ENCODE measurements at places on chromosomes 3 and 15.

GRCh38 chr3:127497676-127498075 is 92.9 kb downstream of the TPRA1 start:
- DNase-seq: no peak

- DNase-seq: no peak
These were observed 35.8 kb upstream of the ABHD2 start for GRCh38 chr15:89052474-89052873.

- no peak for DNase-seq
These were observed 71.6 kb upstream of the SYN2 start for GRCh38 chr3:11932636-11933035.

- no peak for DNase-seq
These were observed 119.5 kb upstream of the MLF1 start for GRCh38 chr3:158451405-158452055.

- no peak for DNase-seq
These were observed 36.7 kb downstream of the TFDP2 start for GRCh38 chr3:142112601-142113000.

DNA sequence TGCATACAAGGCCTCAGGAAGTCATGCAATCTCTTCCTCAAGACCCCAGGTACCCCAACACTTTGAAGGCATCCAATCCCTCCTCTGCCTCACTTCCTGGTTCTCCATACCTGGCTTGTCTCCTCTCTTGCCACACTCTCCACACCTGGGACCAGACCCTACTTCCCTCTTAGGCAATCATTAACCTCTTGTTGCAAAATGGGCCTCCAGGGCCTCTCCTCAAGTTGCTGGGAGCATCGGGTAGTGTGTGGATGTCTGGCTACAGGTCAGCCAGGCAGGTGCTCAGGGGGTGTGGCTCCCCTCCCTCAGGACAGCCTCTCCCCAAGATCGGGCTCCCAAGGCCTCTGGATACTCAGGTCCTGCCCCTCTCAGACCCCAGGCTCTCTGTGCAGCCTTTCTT is 8.6 kb downstream of the PLA2G4E start:
- DNase-seq: no peak

DNA sequence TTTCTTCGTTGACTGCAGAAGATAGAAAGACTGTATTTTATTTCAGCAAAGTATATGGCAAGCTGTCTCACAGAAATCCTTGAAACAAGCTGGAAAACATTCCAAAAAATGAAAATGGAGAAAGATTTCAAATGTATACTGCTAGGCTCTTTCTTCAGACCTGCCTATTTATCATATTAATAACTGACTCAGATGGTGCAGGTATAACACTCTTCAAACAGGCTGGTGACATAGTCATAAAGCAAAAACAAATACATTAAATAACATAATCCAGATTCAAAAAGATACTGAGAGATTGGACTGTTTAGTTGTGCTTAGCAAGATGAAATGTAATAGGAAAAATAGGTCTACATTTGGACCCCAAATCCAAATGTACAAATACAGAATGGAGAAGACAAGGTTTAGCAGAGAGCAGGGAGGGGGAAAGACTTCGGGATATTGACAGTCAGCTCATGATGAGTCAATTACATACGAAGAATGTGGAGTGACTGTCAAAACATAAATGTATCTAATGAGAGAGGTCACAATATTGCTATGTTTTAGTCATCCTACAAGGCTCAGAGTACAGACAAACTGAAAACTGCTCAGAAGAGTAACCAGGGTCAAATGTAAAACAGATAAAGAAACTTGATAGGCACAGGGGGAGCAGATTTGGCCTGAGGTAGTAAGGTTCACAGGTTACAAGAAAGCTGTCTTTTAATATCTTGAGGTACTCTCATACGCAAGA is 88.7 kb downstream of the DMXL2 start:
- DNase-seq: no peak

GRCh38 chr3:43094381-43094780 is 11.5 kb downstream of the POMGNT2 start:
- no peak for DNase-seq

DNA sequence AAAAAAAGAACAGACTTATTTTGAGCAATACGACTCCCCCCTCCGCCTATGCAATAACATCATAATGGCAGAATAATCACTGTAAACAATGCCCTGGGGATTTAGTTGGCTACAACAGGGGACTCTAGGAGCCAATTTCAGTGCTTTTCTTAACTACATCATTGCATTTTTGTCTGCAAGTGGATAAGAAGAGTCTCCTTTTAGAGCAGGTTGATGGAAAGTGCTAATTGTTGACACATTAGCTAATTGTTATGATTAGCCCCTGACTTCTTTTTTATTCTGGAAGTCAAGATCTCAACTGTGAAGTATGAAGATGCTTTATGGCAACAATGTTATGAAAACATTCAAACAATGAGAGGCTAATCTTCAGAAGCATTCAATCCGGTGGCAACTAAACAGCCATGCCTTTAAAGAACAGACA is 121.2 kb downstream of the MECOM start:
- no peak for DNase-seq

DNA sequence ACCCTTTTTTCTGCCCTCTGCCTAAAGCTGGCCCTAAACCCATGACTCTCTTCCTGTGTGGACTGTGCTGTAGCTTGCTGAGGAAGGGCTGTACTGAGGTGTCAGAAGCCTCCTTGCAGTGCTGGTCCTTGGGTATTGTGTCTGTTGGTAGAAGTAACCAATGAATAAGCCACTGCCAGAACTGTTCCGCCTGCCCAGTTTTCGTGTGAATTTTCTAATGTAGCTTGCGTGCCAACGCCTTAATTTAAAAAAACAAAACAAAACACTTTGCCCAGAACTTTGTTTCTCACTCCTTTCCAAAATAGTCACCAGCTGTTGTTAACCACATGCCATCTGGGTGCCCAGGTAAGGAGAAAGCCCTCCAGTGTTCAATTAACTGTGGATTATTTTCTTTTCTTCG is 101.9 kb downstream of the KLHL25 start:
- DNase-seq: no peak

DNA sequence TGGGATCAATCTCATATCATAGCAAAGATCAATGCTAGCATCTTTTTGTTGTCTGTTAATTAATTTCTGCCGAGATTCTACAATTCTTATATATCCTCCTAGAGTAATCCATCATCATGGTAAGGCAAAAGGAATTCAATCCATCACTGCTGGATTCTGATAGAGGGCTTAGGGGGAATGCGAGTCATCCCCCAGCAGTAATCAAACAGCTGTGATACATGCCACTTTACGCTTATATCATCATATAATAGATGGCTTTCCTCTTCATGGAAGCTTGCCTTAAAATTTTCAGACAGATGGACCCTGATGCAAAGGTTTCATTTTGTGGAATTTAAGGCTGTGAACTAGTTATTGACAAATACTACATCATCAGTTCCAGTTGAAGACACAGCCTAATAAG is 645.9 kb downstream of the CADM2 start:
- DNase-seq: no peak
